ENCODE measurements at places on chromosomes 1 and 21.

DNA sequence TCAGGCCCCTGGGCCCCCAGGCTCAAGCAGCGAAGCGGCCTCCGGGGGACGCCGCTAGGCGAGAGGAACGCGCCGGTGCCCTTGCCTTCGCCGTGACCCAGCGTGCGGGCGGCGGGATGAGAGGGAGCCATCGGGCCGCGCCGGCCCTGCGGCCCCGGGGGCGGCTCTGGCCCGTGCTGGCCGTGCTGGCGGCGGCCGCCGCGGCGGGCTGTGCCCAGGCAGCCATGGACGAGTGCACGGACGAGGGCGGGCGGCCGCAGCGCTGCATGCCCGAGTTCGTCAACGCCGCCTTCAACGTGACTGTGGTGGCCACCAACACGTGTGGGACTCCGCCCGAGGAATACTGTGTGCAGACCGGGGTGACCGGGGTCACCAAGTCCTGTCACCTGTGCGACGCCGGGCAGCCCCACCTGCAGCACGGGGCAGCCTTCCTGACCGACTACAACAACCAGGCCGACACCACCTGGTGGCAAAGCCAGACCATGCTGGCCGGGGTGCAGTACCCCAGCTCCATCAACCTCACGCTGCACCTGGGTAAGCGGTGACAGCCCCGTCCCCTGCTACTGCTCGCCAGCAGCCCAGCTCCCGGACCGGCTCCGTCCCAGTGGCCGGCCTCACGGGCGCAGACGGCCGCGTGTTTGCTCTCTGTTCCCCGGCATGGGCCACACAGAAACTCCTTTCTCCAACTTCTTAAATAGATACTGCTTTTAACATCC is 539 bp downstream of the LAMC1 start:
- DNase-seq, result peak; percentile 14

DNA sequence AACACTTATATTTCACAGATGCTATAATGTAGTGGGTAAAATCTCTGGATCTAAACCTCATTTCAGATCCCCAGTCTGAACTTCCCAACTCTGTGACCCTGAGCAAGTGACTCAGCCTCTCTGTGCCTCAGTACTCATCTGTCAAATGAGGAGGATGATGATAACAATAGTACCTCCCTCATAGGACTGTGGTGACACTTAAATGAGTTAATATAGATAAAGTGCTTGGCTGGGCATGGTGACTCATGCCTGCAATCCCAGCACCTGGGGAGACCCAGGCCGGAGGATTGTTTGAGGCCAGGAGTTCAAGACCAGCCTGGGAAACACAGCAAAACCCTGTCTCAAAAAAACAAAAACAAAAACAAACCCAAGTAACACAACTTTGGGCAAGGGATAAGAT is 4.7 kb upstream of the ECE1 start:
- no peak for DNase-seq

- DNase-seq, result no peak
Observed at GRCh38 chr1:173224949-173225348, 17.8 kb upstream of the TNFSF4 start.

DNA sequence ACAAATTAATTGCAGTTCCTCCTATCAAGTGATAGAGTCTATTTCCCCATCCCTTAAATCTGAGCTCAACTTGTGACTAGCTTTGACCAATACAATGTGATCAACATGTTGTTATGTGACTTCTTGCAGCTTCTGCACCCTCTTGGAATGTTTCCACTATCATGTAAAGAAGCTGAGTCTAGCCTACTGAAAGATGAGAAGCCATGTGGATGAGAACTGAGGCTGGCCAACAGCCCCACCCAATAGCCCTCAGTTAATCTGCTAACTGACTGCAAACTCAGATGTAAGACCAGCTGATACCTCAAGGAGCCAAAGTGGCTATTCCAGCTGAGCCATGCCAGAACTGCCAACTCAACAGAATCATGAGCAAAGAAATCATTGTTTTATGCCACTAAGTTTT is 44.0 kb downstream of the LYST start:
- DNase-seq, result no peak

DNA sequence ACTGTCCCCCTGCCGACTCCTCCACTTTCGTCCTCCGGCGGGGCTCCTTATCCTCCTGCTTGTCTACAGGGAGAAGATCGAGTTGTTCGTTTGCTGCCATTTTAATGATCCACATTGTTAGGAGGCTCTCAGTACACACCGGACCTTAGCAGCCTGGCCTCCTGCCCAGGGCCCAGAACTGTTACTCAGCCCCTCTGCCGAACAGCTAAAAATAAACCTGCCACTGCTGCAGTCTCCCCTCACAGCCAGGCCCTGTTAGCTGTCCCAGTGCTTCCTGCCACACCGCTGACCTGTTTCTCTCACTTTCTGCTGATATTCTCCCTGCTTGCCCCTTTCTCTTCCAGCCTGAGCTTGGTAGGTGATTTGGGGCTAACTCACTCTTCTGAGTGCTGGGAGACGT is 8.3 kb downstream of the MAPKAPK2 start:
- DNase-seq, result no peak

- DNase-seq, result no peak
Observed at GRCh38 chr1:109996476-109996875, 11.9 kb downstream of the AHCYL1 start.

DNA sequence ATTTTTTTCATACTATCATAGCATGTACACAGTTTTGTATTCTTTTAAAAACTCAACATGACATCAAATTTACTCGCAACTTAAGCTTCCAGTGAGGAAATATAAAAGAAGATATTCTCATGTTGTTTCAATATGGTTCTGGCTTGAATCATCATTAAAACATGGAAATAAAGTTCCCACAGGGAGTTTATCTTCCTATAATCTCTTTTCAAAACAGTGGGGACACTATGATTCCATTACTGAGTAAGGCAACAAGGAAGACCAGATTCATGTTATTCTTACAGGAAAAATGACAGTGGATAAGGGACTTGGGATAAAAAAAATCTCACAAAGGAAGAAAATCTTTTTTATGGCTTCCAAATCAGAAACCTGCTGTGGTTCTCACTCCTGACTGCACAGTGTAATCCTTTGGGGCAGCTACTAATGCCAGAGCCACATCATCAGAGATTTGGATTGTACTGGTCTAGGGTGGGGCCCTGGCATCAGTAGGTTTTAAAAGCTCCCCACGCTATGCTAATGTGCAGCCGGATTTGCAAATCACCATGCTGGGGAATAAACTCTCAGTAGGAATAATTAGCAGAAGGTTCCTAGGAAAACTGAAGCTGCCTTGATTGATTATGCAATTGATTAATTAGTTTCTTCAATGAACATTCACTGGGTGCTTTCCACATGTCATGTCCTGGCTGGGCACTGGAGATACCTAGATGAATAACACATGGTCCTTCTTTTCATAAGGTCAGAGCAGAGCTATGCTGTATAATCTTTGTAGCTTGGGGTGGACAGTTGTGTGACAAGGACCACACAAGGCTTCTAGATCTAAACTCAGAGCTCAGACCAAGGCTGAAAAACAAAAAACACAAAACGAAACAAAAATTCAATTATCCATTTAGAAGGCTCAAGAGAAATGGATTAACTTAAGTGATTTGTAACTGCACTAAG is 71.1 kb upstream of the C8B start:
- no peak for DNase-seq

DNA sequence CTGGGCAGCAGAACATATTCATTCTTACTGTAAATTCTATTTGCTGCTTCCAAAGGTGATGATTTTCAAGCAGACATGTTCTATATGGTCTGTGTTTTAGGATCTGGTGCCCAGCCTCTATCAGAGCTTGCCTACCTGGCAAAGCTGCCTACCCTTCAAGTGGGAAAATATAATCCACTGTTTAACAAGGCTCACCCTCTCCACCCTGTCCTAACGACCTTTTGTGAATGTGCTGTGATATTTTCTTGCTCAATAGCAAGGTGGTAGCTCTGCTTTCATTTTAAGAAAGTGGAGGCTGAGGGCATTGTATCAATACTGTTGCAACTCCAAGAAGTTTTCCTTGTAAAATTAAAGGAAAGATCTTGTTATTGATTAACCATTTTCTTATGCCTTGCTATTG is 26.0 kb upstream of the AGO1 start:
- DNase-seq, result no peak

- no peak for DNase-seq
Observed at GRCh38 chr21:43333298-43334062, 93.5 kb downstream of the SIK1 start.

- DNase-seq, result no peak
Observed at GRCh38 chr1:168637350-168637991, 61.1 kb downstream of the XCL1 start.

Measured in NCI-H1417 treated with DMSO at 0.1 percent for 48 hours (cell line).